Subcutaneous preadipocyte (primary cell): ENCODE measurements at places on chromosomes 6 and 20. TPM values are rescaled to one million over a fixed set of nuclear protein-coding genes. Genes with fewer than 3 reads are reported as not detected.

Gene TLDC2
- not detected in 2 replicates for total RNA-seq

Gene PROCR
- 136 and 137 TPM in 2 replicates for total RNA-seq

Gene RSPO3
- not detected in 2 replicates for total RNA-seq

Gene TP53RK
- total RNA-seq, result 18.6 and 19.1 TPM in 2 replicates

Gene RCAN2
- total RNA-seq, result 0.78 and 7.0 TPM in 2 replicates

Gene GINS1
- 8.1 and 17.0 TPM in 2 replicates for total RNA-seq

Gene OR2B6
- not detected in 2 replicates for total RNA-seq

Gene ARFGEF2
- total RNA-seq, result 23.9 and 34.4 TPM in 2 replicates

Gene RIPOR3
- total RNA-seq, result 2.2 and 19.8 TPM in 2 replicates

Gene MYCT1
- total RNA-seq, result not detected in 2 replicates

Gene PRSS35
- total RNA-seq, result 0.20 and 0.37 TPM in 2 replicates

Gene SPTLC3
- 8.5 and 10.0 TPM in 2 replicates for total RNA-seq

Gene GPR6
- not detected in 2 replicates for total RNA-seq

Gene ACTL10
- 1.5 and 3.9 TPM in 2 replicates for total RNA-seq

Gene KCNK16
- total RNA-seq, result not detected in 2 replicates

Gene PSMB9
- 10.8 and 18.4 TPM in 2 replicates for total RNA-seq

Gene TRIM31
- not detected in 2 replicates for total RNA-seq

Gene DEFB124
- total RNA-seq, result not detected in 2 replicates

Gene GSTA2
- total RNA-seq, result not detected in 2 replicates

Gene LHFPL5
- total RNA-seq, result not detected in 2 replicates

Gene LPA
- not detected in 2 replicates for total RNA-seq

Gene BFSP1
- 0.73 and 0.98 TPM in 2 replicates for total RNA-seq

Gene SNAI1
- under 0.01 TPM in 2 replicates for total RNA-seq

Gene ARFRP1
- total RNA-seq, result 23.5 and 29.7 TPM in 2 replicates

Gene CALHM5
- 3.3 and 4.0 TPM in 2 replicates for total RNA-seq

Gene CAP2
- total RNA-seq, result 0.20 TPM in 1 of 2 replicates, not detected in the other

Gene ADTRP
- 1.8 and 4.0 TPM in 2 replicates for total RNA-seq
